ENCODE measurements at places on chromosomes 7 and 10. TPM values are rescaled to one million over a fixed set of nuclear protein-coding genes. Genes with fewer than 3 reads are reported as not detected.
A peak's percentile ranks its signal among the peaks of the same experiment; 100 is the strongest.

- no peaks in the 10 kb centered on the region for H3K27me3 ChIP-seq
- H3K27ac ChIP-seq: no peak overlapping the region
- H3K4me1 ChIP-seq: peaks cover 9% of the 10 kb centered on the region
- H3K4me3 ChIP-seq: no peak overlapping the region
- no peak for DNase-seq
Measured at GRCh38 chr7:3960050-3960763, 659.2 kb downstream of the SDK1 start.

Gene DIP2C
- polyA plus RNA-seq: 0.78 TPM

Gene SLC25A28
- polyA plus RNA-seq: 37.2 TPM

DNA sequence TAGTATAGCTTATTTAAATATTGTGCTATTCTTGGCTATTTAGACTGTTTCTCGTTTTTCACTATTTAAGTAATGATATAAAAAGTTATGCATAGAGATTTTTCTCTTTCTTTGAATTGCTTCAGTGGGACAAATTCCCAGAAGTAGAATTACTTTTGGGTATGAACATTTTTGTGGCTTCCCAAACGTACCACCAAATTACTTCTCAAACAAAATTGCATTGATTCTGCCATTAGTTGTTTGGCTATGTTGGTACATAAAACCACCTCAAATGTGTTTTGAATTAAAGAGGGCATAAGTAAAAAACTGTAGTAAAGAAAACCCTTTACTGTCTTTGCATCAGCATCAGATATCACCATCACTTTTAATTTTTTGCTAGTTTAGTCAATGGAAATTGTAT lies 31.0 kb downstream of the AKR1B1 start:
- H3K27ac ChIP-seq: no peak overlapping the region
- H3K36me3 ChIP-seq: no peaks in the 10 kb centered on the region
- DNase-seq: no peak
- H3K27me3 ChIP-seq: peaks cover 4% of the 10 kb centered on the region

Gene PTF1A
- polyA plus RNA-seq: not detected

Gene ADCYAP1R1
- polyA plus RNA-seq: not detected

Gene CYP3A4
- not detected for polyA plus RNA-seq

- H3K27ac ChIP-seq: no peak overlapping the region
- peaks cover 4% of the 10 kb centered on the region for H3K4me1 ChIP-seq
- no peaks in the 10 kb centered on the region for H3K36me3 ChIP-seq
Measured at GRCh38 chr7:91427051-91427450, 162.8 kb downstream of the FZD1 start.

Gene ADO
- 1.4 TPM for polyA plus RNA-seq

Gene SPDYE2B
- polyA plus RNA-seq: not detected

Gene RHOBTB1
- 1.9 TPM for polyA plus RNA-seq

DNA sequence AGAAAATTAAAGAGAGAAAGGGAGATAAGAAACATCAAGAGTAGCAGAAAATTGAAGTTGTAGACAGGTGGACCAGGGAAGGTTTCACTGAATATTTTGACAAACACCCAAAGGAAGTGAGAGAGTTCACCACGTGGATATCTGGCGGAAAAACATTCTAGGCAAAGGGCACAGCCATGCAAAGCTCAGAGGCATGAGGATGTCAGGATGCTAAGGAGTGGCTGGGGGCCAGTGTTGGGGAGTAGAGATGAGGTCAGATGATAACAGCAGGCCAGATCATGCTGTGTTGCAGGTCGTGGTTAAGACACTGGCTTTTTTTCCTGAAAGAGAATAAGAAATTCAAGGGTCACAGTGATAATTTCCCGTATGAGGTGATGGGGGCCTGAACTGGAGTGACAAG lies 181.9 kb downstream of the DGKI start:
- peaks cover 22% of the 10 kb centered on the region for H3K27me3 ChIP-seq
- no peak for DNase-seq

Gene GTPBP10
- 33.2 TPM for polyA plus RNA-seq

- H3K27ac ChIP-seq: no peak overlapping the region
- H3K27me3 ChIP-seq: peaks cover 11% of the 10 kb centered on the region
- H3K4me1 ChIP-seq: no peaks in the 10 kb centered on the region
Measured at GRCh38 chr7:132203021-132203420, 373.2 kb downstream of the PLXNA4 start.

GRCh38 chr7:18177815-18178660 lies 150.4 kb upstream of the PRPS1L1 start:
- peaks cover 8% of the 10 kb centered on the region for H3K27me3 ChIP-seq
- peak overlapping the region; percentile 79 for H3K27ac ChIP-seq
- DNase-seq: peak; percentile 20
- peak overlapping the region; percentile 70 for H3K4me3 ChIP-seq
- peaks cover 16% of the 10 kb centered on the region for H3K4me1 ChIP-seq
- H3K36me3 ChIP-seq: no peaks in the 10 kb centered on the region

Gene EN2
- not detected for polyA plus RNA-seq

DNA sequence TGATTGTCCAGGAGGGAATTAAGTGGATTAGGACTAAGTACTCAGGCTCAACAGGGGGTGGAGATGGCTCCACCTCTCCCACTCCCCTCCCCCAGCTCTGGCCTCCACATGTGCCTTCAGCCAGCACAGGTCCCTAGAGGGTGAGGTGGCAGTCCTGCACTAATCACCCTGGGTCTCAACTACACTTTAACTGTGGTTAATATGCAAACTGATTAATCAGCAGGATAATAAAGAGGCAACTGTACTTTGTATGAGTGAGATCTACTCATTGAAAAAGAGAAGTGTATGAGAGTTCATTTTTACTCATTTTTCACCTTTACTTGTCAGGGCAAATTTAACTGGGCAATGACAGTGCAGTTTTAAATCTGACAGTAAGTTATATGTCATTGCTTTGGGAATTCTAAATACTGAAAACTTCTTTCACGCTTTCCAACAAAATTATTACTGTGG lies 223.8 kb upstream of the CCDC6 start:
- H3K36me3 ChIP-seq: no peaks in the 10 kb centered on the region
- no peaks in the 10 kb centered on the region for H3K4me1 ChIP-seq
- H3K27me3 ChIP-seq: no peaks in the 10 kb centered on the region
- H3K27ac ChIP-seq: no peak overlapping the region
- H3K4me3 ChIP-seq: no peak overlapping the region

- H3K4me3 ChIP-seq: no peak overlapping the region
- no peaks in the 10 kb centered on the region for H3K4me1 ChIP-seq
Measured at GRCh38 chr7:30923009-30923773, 11.5 kb downstream of the AQP1 start.

- no peaks in the 10 kb centered on the region for H3K4me1 ChIP-seq
- no peak overlapping the region for H3K27ac ChIP-seq
- H3K4me3 ChIP-seq: no peak overlapping the region
- no peaks in the 10 kb centered on the region for H3K36me3 ChIP-seq
Measured at GRCh38 chr7:144866189-144866588, 30.3 kb upstream of the TPK1 start.

- no peak overlapping the region for H3K27ac ChIP-seq
- no peak for DNase-seq
- no peaks in the 10 kb centered on the region for H3K36me3 ChIP-seq
- no peak overlapping the region for H3K4me3 ChIP-seq
Measured at GRCh38 chr7:106178593-106179134, 66.6 kb upstream of the SYPL1 start.

GRCh38 chr10:79153745-79154144 lies 85.0 kb downstream of the ZMIZ1 start:
- no peaks in the 10 kb centered on the region for H3K27me3 ChIP-seq
- H3K27ac ChIP-seq: no peak overlapping the region
- no peaks in the 10 kb centered on the region for H3K36me3 ChIP-seq

- no peaks in the 10 kb centered on the region for H3K36me3 ChIP-seq
- H3K4me1 ChIP-seq: no peaks in the 10 kb centered on the region
- no peak overlapping the region for H3K27ac ChIP-seq
- no peak overlapping the region for H3K4me3 ChIP-seq
Measured at GRCh38 chr7:40393660-40394059, 258.9 kb downstream of the SUGCT start.

DNA sequence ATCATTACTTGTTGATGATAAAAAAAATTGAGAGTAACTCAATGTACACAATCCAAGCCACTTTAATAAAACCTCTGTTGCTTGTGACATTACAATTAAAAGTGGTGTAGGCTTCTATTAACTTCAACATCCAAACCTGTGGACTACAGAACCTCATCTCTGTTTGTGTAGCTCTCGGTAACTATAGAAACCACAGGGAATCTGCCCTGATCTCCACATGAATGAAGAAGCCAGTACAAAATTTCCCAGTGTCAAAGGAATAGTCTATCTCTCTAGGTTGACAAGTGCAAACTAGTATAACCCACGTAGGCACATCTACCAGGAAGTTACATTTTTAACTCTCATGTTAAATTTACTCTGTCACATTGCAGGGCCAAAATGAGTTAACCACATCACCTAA lies 204.3 kb downstream of the CHCHD3 start:
- no peak overlapping the region for H3K4me3 ChIP-seq
- H3K4me1 ChIP-seq: peaks cover 3% of the 10 kb centered on the region
- DNase-seq: no peak

GRCh38 chr7:98233219-98234070 lies 18.6 kb downstream of the TECPR1 start:
- no peaks in the 10 kb centered on the region for H3K27me3 ChIP-seq
- H3K36me3 ChIP-seq: peaks cover 8% of the 10 kb centered on the region
- H3K4me1 ChIP-seq: no peaks in the 10 kb centered on the region
- no peak for DNase-seq

DNA sequence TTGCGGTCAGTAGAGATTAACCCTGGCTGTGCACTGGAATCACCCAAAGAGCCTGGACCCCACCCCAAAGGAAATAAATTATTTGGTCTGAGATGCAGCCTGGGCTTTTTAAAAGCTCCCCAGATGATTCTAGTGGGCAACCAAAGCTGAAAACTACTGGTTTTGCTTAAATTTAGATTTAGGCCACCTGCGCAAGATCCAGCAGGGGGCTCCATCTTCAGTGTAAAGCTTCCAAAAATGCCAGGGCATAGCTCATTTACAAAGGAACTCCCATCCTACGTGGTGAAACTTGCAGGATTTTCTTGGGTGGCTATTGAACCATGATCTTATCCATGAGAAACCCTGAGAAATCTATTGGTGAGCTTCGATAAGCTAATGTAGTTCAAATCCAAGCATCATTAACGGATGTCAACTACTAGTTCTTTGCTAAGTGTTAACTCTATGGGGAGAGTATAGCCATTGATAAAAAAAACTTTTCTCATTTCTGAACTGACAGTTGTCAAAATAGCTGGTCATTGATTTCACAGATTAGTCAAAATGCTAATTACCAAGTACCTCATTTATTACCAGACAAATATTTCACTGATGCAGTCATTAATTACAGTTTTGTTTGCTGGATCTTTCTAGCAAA lies 315.3 kb downstream of the LHFPL3 start:
- DNase-seq: no peak
- H3K36me3 ChIP-seq: no peaks in the 10 kb centered on the region
- peaks cover 22% of the 10 kb centered on the region for H3K27me3 ChIP-seq
- H3K4me1 ChIP-seq: no peaks in the 10 kb centered on the region
- H3K4me3 ChIP-seq: no peak overlapping the region

Gene NDUFB8
- polyA plus RNA-seq: 437 TPM

Measured in naive B cell (primary cell).